ENCODE measurements at places on chromosomes 16 and 17. TPM values are rescaled to one million over a fixed set of nuclear protein-coding genes. Genes with fewer than 3 reads are reported as not detected.
A peak's percentile ranks its signal among the peaks of the same experiment; 100 is the strongest.

Gene YPEL3
- 29.4 TPM for total RNA-seq

Gene KRTAP1-5
- not detected for total RNA-seq

Gene GFAP
- not detected for total RNA-seq

Gene PIMREG
- 17.1 TPM for total RNA-seq

Gene DNAH17
- 0.10 TPM for total RNA-seq

DNA sequence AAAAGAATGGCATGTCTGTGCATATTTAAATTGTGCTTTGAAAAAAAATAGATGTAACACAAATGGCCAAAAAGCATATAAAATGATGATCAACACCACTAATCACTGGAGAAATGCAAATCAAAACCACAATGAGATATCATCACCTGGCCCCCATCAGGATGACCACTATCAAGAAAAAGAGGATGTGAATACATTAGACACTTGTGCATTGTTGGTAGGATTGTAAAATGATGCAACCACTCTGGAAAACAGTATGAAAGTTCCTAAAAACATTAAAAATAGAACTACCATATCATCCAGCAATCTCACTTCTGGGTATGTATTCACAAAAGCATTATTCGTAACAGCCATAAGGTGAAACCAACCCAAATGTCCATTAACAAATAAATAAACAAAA lies 91.5 kb downstream of the SPAG9 start:
- DNase-seq: no peak

DNA sequence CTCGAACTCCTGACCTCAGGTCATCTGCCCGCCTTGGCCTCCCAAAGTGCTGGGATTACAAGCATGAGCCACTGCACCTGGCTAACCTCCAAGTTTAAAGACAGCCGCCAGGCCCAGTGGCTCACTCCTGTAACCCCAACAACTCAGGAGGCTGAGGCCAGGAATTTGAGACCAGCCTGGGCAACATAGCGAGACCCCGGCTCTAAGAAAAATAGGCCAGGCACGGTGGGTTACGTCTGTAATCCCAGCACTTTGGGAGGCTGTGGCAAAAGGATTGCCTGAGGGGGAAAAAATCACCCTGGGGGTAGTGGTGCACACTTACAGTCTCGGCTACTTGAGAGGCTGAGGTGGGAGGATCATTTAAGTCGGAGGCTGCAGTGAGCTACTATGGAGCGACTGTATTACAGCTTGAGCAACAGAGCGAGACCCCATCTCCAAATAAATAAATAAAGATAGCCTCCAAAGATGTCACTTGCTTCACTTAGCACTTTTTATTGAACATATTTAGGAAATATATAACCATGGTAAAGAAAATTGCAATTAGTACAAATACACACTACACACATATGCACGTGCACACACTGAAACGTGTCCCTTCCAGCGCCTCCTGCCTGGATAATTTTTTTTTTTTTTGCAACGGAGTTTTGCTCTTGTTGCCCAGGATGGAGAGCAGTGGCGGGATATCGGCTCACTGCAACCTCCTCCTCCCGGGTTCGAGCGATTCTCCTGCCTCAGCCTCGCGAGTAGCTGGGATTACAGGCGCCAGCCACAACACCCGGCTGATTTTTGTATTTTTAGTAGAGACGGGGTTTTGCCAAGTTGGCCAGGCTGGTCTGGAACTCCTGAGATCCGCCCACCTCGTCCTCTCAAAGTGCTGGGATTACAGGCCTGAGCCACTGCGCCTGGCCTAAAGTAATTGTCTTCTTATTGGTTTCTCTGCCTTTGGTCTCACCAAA lies 1.4 kb upstream of the BCKDK start:
- no peak for DNase-seq

DNA sequence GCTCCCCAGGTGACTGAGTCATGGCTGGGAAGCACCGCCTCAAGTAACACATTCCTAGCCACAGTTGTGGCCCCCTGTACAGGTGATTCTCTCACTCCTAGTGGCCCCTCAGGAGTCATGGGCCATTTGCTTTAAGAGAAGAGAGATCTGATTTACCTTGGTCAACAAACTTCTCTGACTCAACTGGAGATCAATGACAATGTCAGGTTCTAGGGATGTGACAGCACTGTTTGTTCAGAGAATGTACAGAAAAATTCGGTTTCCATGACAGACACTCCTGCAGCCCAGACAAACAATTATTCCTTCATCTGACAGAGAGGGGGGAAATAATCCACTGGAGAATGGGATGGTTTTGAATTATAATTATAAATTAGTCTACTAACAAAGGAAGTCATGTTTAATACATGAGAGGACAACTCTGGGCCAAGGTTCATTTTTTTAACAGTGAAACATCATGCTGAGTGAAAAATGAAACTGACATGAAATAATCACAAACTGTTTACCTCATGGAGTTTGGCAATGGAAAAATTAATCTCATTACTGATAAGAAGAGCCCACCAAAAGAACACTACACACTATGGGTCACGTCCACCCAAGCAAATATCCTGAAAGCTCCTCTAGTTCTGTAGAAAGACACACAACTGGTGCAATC lies 9.7 kb downstream of the ERN1 start:
- no peak for DNase-seq

DNA sequence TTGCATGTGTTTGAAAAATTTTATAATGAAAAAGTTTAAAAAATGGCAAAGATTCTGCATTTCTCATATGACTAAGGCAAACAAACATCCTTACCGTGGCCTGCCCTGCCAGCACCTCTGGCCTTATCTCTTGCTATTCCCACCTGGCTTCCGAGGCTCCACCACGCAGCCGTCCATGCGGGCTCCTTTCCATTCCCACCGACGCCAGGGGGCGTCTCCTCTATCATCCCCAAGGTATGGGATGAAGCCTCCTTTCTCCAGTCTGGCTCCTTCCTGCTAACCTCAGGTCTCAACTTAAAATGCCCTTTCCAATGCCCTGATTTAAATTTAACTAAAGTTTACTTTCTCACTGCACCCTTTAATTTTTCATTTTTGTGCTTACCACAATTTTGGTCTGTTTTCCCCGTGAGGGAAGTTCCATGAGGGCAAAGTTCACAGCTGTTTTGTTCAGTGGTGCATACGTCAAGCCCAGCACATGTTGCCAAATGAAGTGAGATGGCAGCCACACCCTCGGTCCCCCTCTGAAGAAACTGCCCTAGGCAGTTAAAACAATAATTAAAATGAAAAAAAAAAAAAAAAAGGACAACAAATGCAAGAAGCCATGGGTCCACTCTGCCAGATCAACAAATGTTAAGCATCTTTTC lies 13.3 kb upstream of the SDK2 start:
- DNase-seq: peak; percentile 34

DNA sequence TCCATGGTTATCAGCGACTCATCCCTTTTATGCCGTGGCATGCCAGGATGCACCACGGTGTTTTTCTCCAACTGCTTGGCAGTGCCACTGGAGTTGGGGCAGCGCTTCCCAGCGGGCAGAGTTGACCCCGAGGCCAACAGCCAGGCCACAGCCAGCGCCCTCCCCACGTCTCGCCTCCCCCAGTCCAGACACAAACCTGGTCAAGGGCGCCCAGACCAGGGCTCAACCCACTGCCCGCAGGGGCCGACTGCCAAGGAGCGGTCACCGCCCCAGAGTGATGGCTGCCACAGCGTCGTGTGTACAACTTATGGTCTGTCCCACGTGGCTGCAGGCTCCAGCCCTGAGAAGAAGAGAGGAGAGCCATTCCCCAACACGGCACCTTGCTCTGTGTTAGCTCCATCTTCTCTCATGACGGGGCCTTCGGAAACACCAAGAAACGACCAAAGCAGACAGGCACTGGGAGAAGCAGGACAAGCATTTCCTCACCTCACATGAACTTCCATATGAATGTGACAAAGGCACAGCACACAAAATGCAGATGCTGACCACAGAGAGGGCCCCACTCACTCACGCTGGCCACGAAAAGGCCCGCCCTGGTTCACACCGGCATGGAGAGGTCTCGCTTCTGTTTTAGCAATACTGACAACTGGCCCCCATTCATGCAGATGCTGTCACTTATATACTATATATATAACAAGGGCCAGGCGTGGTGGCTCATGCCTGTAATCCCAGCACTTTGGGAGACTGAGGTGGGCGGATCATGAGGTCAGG lies 27.0 kb downstream of the AXIN1 start:
- DNase-seq: no peak

Measured in activated CD8-positive, alpha-beta T cell treated with anti-CD3 and anti-CD28 coated beads, Interleukin-2, amount 10 ng/mL, durations not matched to agents 7 days and 5 days (primary cell).